Astrocyte (in vitro differentiated cells and primary cell): ENCODE measurements at places on chromosomes 16 and 17.
A peak's percentile ranks its signal among the peaks of the same experiment; 100 is the strongest.

DNA sequence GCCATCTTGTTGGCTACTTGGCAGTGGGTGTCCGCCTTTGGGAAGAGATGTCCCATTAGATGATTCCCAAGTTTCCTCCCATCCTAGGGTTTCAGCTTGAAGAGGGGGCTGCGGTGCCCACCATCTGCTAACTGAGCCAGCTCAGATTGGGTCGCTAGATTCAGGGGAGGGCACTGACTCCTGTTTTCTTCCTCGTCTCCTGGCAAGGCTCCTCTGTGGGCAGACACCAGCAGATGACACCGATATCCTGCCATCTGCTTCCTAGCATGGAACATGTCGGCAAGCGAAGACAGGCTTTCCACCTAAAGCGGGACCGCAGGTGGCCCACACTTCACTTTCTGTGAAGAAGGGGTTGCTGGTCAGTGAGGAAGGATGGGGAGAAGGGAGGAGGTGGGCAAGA, 27.3 kb downstream of the C17orf75 start:
- no peak for DNase-seq

GRCh38 chr17:30244853-30245385, 9.4 kb upstream of the SLC6A4 start:
- DNase-seq: peak; percentile 57

DNA sequence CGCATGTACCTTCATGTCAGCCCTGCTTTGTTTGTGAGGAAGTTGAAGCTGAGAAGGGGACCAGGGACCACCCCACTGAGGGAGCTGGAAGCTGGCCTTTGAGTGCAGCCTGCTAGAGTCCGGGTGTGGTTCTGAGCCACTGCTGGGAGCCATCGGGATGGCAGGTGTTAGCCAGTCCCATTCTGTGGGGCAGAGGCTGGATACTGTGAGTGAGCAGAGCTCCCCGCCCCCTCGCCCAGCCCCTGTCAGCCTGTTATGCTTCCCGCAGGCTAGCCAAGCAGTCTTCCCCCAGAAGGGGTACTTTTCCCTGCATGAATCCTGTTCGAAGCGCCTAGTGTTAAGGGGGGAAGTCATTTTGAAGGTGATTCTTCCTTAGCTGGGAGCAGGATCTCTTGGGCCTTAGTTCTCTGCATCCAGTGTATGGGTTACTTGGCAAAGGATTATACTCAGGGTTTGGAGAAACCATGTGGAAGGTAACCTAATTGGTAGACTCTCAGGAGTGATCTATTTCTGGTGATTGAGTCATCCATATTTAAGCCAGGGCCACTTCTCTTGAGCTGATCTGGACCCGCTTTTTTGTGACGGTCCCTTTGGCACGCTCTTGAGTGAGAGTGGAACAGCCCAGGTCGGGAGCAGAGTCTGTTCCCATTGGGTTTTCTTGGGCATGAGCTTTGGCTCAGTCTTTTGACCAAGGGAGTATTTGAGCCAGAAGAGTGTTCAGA, 23.8 kb downstream of the AKAP1 start:
- DNase-seq: no peak

GRCh38 chr17:2883544-2884213, 87.4 kb downstream of the RAP1GAP2 start:
- peak; percentile 38 for DNase-seq

GRCh38 chr17:45370949-45371413, 54.2 kb upstream of the MAP3K14 start:
- no peak for DNase-seq

- DNase-seq: peak; percentile 33
Measured at GRCh38 chr17:65593855-65594845, 32.7 kb upstream of the AXIN2 start.

- peak; percentile 87 for DNase-seq
Measured at GRCh38 chr17:41521574-41522261, 3.0 kb upstream of the KRT15 start.

- no peak for DNase-seq
Measured at GRCh38 chr17:14468858-14469257, 168.0 kb downstream of the HS3ST3B1 start.

DNA sequence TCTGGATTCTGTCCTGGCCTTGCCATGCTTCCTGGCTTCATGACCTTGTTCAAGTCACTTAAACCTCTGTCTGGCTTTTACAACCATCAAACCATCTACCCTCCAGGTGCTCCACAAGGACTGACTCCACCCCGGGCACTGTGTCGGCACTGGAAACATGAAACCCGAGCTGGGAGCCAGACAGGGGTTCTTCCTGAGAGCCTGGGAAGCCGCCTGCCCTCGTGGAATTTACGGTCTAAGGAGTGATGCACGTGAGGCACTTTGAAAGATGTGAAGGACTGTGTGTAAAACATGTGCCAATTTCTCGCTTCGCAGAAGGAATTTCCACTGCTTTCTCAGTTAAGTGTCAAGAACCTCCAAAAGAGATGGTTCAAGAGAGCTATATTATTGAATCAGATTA, 11.6 kb downstream of the CDK5R1 start:
- DNase-seq: no peak

DNA sequence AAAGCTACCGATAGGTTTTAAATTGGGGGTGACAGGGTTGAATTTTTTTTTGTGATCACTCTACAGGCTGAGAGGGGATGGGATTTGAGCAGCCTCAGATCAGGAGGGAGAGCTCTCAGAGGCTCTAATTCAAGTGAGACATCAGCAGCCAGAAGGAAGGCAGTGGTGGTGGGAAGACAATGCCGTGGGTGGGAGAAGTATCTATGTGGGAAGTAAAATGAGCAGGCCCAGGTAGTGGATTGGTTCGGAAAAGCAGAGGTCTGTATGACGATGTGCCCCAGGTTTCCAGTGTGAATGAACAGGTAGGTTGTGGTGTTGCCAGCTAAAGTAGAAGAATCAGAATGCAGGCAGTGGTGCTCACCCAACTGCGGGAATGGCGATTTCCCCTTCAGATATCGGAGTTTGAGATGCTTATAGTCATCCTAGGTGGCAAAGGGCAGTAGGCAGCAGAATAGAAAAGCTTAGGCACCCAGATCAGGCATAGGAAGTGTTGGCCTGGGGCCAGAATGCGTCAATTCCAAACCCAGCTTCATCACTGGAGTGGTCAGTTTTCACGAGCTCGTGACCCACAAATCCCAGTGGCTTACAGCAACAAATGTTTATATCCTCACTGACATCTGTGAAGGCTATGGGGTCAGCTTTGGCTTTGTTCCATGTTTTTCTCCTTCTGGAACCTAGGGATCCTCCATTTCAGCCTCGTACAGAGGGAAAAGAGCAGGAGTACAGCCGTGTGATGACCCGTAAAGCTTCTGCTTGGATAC, 24.0 kb downstream of the MEOX1 start:
- no peak for DNase-seq

DNA sequence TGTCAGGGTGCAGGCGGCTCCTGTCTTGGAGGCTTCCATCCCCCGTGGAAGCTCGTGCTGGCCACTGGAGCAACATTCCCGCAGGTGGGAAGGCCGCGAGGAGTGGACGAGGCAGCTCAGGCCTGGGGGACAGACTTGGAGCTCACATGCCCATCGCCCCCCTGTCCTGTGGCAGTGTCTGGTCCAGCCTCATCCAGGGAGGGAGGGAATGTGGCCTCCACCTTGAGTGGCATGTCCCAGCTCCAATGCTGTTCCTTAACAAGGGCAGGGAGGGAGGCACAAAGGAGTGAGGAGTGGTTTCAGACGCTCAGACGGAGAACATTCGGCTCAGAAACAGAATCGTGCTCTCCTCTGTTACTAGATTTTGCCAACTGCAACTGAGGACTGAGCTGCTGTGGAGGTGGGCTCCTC, 159.4 kb upstream of the CHMP6 start:
- peak; percentile 74 for DNase-seq

GRCh38 chr17:82396601-82397435, 21.3 kb upstream of the HEXD start:
- peak; percentile 53 for DNase-seq

GRCh38 chr17:70168977-70169708, at the start of gene KCNJ2:
KCNJ2 (plus strand) TSS chr17:70169532; CDS start chr17:70175040, 5,508 bp downstream.
- DNase-seq: peak; percentile 62

DNA sequence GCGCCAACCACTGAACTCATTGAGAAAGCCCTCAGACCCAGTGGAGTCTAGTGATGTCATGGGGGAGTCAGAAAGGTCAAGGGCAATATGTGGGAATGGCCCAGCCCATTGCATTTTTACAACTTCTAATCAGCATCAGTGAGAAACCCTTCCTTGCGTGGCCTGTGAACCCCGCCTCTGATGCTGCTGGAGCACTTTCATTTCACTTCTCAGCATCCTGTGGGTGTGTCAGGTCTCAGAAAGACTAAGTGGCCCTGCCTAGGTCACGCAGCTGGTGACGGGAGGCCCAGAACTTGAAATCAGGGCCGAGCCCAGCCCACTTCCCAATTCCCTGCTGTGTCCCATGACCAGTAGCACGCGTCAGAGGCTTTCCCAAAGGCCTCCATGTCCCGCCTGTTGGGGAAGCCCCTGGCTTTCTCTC, 6.1 kb downstream of the DNAI2 start:
- DNase-seq: no peak

DNA sequence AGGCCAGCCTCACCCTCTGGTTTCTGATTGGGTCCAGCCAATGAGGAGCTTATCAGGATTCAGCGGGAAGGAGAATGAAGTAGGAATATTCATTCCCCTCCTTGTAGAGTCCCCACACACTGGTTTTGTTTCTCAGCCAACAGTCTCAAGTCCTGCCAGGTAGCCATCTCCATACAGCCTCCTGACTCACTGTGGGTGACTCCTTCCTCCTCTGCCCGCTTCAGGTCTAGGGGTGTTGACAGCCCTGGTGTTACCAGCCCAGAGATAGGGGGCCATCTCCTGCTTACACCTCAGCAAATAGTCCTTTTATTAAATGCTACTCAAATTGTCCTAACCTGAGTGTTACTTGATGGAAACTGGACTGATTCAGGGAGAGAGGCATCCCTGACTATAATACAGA, 4.0 kb upstream of the MFAP4 start:
- no peak for DNase-seq

GRCh38 chr16:30651124-30652004, 604 bp downstream of the PRR14 start:
- no peak for DNase-seq

DNA sequence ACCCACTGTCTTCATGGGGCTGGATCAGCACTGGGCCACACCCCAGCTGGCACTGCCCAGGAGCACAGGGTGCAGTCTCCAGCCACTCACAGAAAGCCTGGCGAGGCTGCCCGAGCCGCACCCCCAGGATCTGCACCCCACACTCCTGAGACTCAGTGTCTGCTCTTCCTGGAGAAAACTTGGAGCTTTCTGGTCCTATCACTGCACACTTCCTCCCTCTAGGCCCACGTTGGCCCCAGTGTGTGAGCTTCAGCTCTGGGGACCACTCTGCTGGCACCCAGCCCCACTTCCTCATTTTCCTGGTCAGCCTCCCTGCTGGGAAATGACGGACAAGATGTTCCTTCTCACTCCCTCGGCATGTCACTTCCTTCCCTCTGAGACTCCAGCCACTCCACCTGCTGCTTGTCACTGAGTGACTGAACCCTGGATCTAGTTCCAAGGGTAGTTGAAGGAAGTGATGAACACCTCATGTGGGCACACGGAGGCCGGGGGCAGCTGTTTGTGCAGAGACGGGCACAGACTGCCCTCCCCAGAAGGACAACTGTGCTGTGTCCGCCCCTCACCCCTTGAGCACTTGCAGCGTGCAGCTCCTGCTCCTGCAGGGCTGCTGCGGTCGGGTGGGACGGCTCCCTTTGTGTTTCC, 29.0 kb downstream of the ZC3H18 start:
- DNase-seq: no peak

DNA sequence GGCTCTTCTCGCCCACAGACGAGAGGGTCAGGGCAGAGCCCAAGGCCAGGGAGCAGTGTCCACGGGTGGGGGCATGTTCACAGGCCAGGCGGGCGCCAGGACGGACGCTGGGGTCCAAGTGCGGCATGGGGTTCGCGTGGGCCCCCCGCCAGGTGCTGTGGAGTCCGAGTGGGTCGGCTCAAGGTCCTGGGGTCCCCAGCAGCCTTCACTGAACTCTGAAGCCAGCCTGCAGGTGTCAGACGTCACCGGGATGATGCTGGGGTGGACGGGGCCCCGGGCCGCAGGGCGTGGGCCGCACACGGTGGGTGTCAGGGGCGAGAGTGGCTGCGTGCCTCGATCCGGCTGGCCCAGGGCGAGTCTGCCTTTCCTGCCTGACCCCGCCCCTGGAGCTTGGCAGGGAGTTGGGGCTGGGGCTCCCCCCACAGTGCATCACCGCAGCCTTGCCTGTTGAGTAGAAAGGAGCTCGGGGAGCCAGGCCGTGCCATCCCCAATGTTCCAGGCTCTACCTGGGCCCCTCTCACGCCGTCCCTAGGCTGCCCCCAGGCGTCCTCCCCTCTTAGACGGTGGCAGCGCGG, 19.0 kb downstream of the CACNA1H start:
- DNase-seq: no peak

GRCh38 chr16:57304169-57305061, 19.9 kb upstream of the PLLP start:
- DNase-seq: peak; percentile 65

- peak; percentile 25 for DNase-seq
Measured at GRCh38 chr17:58641887-58642311, 49.9 kb downstream of the TEX14 start.

DNA sequence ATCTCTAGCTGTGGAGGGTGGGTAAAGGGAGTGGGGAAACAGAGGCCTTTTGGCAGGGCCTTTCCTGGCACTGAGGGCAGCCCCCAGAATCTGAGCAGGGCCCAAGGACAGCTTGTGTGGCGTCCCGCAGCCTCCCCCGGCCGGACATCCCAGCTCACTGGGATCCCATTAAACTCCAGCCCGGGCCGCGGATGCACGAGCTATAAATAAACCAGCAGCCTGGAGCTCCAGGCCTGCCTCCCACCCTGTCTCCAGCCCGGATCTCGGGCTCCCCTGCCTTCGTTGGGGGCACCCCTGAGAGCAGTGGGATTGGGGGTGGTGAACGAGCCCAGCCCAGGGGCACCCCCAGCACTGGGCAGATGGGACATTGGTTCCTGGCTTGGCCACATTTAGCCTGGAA, 13.8 kb upstream of the AATK start:
- DNase-seq: no peak

DNA sequence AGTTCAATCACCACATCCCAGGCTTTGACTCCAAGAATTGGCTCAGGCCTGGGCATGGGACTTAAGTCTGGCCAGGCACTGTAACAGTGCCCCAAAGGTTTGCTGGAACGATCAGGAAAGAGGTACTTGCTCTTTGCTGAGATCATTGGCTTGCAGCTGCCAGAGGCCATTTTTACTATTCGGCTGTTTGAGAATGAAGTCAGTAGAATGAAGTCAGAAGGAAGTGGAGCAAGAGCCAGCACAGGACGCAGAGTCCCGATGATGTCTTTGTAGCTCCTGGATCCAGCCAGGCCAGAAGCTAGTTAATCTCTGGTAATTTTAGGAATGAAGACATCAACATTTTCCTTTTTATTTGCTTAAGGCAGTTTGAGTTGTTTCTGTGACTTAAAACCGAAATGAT, 195.5 kb downstream of the RAB11FIP4 start:
- DNase-seq: peak; percentile 22
